ENCODE measurements at places on chromosomes 2 and 18. TPM values are rescaled to one million over a fixed set of nuclear protein-coding genes. Genes with fewer than 3 reads are reported as not detected.

HEATR5B gene
- total RNA-seq: 35.6 TPM

SLC35F5 gene
- 39.9 TPM for total RNA-seq

LAMA1 gene
- total RNA-seq: 7.4 TPM

CCDC102B gene
- 7.4 TPM for total RNA-seq

BAZ2B gene
- total RNA-seq: 100 TPM

KLHL29 gene
- 4.5 TPM for total RNA-seq

NPPC gene
- 8.5 TPM for total RNA-seq

POLE4 gene
- total RNA-seq: 35.6 TPM

Data from motor neuron (in vitro differentiated cells).